Right atrium auricular region (tissue), 2 donors: ENCODE measurements at places on chromosomes 1 and 21. TPM values are rescaled to one million over a fixed set of nuclear protein-coding genes. Genes with fewer than 3 reads are reported as not detected.

CFAP45 gene
- total RNA-seq = 1.3 TPM

LEMD1 gene
- not detected for total RNA-seq

SELP gene
- 16.7 TPM for total RNA-seq

DNA sequence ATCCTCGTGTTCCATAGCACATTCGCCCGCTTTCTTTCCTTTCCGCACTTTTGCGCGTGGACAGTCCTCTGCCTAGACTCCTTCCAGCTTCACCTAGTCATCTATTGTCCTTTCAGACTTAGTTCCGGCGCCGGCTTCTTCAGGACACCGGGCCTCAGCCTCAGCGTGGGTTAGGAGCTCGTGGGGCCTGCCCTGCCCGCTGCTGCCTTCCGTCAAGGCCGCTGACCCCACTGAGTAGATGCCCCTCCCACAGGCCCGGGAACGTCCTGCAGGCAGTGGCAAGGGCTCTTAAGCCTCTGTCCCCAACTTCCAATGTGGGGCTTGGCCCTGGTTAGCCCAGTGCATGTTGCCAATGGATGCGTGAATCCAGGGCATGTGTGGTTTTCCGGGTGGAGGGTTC is 11.4 kb downstream of the DMRTB1 start:
- H3K27me3 ChIP-seq = no peaks in the 10 kb centered on the region
- no peak overlapping the region for H3K4me3 ChIP-seq
- no peaks in the 10 kb centered on the region for H3K4me1 ChIP-seq
- DNase-seq = no peak

DNA sequence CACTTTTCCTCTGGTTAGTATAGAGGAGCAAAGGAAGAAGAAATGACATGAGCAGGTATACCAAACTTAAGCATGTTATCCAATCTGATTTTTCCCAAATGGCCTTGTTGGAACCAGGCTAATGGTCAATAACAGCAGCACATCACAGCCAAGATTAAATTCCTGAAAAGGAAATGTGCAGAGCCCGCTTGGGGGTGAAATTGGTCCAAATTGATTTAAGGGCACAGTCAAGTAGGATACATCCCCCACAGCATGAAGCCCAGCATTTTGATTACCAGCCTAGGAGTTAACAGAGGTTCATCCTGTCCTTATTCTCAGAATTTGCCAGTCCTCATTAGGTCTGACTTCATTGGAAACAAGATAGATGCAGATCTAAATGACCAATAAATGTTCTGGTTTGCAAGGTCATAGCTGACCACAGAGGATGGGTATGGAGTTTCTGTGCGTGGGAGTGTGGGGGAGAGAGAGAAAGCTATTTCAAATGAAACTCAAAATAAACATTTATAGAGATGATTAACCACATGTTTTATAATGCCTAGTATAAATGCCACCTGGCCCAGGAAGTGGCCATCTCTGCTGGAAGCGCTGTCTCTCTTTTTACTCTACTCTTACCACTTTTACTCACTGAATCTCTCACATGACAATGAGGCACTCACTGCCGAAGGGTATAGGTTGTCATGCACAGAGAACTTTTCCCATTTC is 38.7 kb downstream of the RGS5 start:
- no peaks in the 10 kb centered on the region for H3K4me1 ChIP-seq
- no peaks in the 10 kb centered on the region for H3K27me3 ChIP-seq
- no peak overlapping the region for H3K4me3 ChIP-seq
- H3K27ac ChIP-seq = no peak overlapping the region

- no peaks in the 10 kb centered on the region for H3K4me1 ChIP-seq
- no peaks in the 10 kb centered on the region for H3K27me3 ChIP-seq
- no peak overlapping the region for H3K27ac ChIP-seq
- H3K4me3 ChIP-seq = no peak overlapping the region
- DNase-seq = no peak
- peaks cover 6% of the 10 kb centered on the region for H3K36me3 ChIP-seq
Measured at GRCh38 chr1:32636914-32637645, 13.3 kb downstream of the ZBTB8OS start.

DNA sequence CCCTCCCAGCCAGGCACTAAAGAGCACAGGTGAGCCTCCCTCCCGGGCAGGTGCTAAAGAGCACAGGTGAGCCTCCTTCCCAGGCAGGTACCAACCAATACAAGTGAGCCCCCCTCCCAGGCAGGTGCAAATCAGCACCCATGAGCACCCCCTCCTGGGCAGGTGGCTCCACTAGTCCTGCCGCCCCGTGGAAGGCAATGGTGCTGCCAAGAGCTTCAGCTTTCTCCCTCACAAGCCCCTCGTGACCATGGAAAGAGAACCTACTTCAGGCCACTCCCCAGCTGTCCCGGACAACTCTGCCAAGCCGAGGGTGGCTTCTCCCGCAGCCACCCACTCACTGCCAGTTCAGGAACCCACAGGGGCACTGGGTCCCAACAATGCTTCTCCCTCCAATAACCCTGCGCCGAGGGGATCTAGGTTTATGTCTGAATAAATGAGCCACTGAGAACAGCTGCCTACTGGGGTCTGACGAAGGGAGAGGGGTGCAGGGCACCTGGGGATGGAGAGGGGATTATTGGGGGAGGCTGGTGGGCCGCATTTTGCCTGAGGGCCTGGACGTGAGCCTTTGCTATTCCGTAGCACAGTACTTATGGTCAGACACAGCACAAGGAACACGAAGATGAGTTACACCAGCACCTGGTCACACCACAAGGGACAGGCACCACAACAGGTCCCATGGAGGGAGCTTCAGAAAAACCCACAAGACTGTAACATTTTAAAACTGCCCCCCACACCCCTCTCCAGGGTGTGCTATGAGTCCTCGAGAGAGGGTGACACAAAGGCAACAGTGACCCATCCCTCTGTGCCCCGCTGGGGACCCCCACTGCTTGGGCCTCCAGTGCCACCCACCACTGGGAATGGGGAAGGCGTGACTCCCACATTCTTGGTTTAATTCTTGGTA is 46.3 kb downstream of the PRDM15 start:
- H3K27ac ChIP-seq = no peak overlapping the region
- no peaks in the 10 kb centered on the region for H3K27me3 ChIP-seq
- H3K4me3 ChIP-seq = no peak overlapping the region
- peaks cover 23% of the 10 kb centered on the region for H3K36me3 ChIP-seq

- no peaks in the 10 kb centered on the region for H3K27me3 ChIP-seq
- no peak overlapping the region for H3K4me3 ChIP-seq
- H3K36me3 ChIP-seq = no peaks in the 10 kb centered on the region
- no peak for DNase-seq
Measured at GRCh38 chr1:227926216-227926791, 21.4 kb downstream of the WNT9A start.

- H3K27ac ChIP-seq = no peak overlapping the region
- no peaks in the 10 kb centered on the region for H3K4me1 ChIP-seq
- no peaks in the 10 kb centered on the region for H3K27me3 ChIP-seq
- DNase-seq = no peak
- no peak overlapping the region for H3K4me3 ChIP-seq
Measured at GRCh38 chr1:19345391-19345790, 33.3 kb downstream of the SLC66A1 start.

- no peaks in the 10 kb centered on the region for H3K36me3 ChIP-seq
- no peak overlapping the region for H3K27ac ChIP-seq
- H3K27me3 ChIP-seq = no peaks in the 10 kb centered on the region
- DNase-seq = no peak
- no peak overlapping the region for H3K4me3 ChIP-seq
Measured at GRCh38 chr1:17097147-17097546, 22.1 kb downstream of the PADI2 start.

GRCh38 chr1:3914911-3915310 is 14.8 kb upstream of the C1orf174 start:
- peaks cover 2% of the 10 kb centered on the region for H3K27me3 ChIP-seq
- no peak overlapping the region for H3K4me3 ChIP-seq
- H3K27ac ChIP-seq = no peak overlapping the region
- no peaks in the 10 kb centered on the region for H3K36me3 ChIP-seq

DNA sequence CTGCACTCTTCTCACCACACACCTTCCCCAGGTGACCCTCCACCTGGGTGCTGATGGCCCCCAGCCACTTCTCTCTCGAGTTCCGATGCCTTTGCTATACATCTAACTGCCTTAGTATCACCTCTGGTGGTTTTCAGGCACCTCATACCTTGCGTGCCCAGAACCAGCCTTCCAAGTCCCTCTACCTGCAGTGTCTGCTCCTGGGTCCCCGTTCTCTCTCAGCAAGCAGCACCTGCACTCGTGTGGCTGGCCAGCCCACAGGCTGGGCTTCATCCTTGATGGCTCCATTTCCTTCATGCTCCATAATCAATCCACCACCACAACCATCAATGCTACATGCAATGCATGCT is 49.2 kb upstream of the EDN2 start:
- no peak for DNase-seq
- H3K27ac ChIP-seq = no peak overlapping the region
- H3K27me3 ChIP-seq = no peaks in the 10 kb centered on the region
- no peaks in the 10 kb centered on the region for H3K4me1 ChIP-seq
- no peak overlapping the region for H3K4me3 ChIP-seq

- no peak overlapping the region for H3K4me3 ChIP-seq
- H3K27ac ChIP-seq = no peak overlapping the region
- no peak for DNase-seq
- no peaks in the 10 kb centered on the region for H3K27me3 ChIP-seq
Measured at GRCh38 chr21:41160036-41160435, 7.9 kb upstream of the BACE2 start.

GRCh38 chr1:173002891-173003838 is 47.6 kb downstream of the TNFSF18 start:
- H3K27me3 ChIP-seq = no peaks in the 10 kb centered on the region
- no peaks in the 10 kb centered on the region for H3K4me1 ChIP-seq
- H3K36me3 ChIP-seq = no peaks in the 10 kb centered on the region
- no peak for DNase-seq
- H3K4me3 ChIP-seq = no peak overlapping the region
- no peak overlapping the region for H3K27ac ChIP-seq

DNA sequence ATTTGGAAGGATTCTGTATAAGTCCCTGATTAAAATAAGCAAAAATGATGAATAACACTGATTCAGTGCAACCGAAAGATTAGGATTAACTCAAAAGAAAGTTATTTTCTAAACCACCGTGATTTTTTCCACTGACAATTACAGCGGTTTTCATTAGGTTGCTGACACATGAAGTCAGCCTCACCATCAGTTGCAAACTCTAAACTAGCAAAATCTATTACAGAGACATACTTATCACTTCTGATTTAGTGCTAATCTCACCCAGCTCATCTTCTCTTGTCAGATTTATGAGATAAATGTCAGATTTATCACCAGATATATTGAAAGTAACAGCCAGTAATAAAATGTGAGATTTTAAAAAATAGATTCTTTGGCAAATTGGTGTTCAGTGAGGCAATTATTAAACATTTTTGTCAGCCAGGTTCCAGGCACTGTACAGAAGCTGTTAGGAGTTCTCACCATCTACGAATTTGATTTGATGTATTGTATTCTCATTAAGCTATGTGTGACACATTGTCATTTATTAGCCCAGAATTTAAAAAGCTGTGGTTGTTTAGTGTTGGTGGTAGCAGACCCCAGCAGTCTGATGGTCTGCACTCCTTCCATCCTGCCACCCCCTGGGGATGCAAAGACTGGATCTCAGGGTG is 37.3 kb upstream of the LGALS8 start:
- no peaks in the 10 kb centered on the region for H3K4me1 ChIP-seq
- H3K36me3 ChIP-seq = no peaks in the 10 kb centered on the region
- no peak for DNase-seq
- no peak overlapping the region for H3K4me3 ChIP-seq

GRCh38 chr1:11761988-11762406 is at the start of gene C1orf167:
Gene C1orf167 (plus strand): TSS chr1:11762193. CDS start chr1:11764401, 2,208 bp downstream.
- no peaks in the 10 kb centered on the region for H3K27me3 ChIP-seq
- no peak within 1 kb of the TSS for H3K4me3 ChIP-seq
- no peaks in the 10 kb centered on the region for H3K4me1 ChIP-seq
- no peak within 1 kb of the TSS for H3K27ac ChIP-seq

DNA sequence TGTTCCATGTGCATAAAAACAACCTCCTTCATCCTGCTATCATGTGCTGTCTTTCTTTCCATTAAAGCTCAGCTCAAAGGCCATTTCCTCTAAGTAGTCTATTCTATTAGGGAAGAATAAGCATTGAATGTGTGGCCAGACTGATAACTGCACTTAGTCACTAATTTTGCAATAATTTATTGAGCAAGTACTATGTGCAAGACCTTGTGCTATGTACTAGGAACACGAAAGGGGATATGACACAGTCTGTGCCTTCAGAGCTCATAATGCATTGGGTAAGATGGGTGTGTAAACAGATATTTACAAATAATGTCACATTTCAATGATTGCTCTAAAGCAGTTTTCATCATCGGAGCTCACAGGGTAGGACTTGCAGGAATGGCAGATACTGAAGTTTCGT is 54.2 kb downstream of the NMNAT2 start:
- no peaks in the 10 kb centered on the region for H3K36me3 ChIP-seq
- H3K27me3 ChIP-seq = no peaks in the 10 kb centered on the region
- no peaks in the 10 kb centered on the region for H3K4me1 ChIP-seq
- no peak overlapping the region for H3K27ac ChIP-seq

DNA sequence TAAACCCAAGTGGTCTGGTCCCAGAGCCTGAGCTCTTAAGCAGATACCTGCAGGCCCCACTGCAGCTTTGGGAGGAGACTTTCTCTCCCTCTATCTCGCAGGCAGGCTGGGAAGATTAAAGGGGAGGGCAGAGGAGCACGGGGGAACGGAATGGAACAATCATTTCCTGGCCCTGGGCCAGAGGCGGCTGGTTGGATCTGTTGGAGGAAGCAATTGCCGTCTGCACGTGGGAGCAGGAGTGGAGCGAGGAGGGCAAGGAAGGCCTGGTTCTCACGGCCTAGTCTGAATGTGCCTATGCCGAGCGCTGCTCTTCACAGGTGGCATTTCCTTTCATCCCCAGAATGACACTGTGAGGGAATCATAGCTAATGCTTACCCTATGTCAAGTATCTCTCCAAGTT is 23.7 kb downstream of the NKAIN1 start:
- H3K27ac ChIP-seq = no peak overlapping the region
- H3K27me3 ChIP-seq = no peaks in the 10 kb centered on the region
- no peak for DNase-seq
- no peak overlapping the region for H3K4me3 ChIP-seq

GRCh38 chr1:192512426-192513162 is 63.0 kb upstream of the RGS1 start:
- no peak overlapping the region for H3K27ac ChIP-seq
- no peaks in the 10 kb centered on the region for H3K4me1 ChIP-seq
- H3K36me3 ChIP-seq = no peaks in the 10 kb centered on the region
- H3K4me3 ChIP-seq = no peak overlapping the region

DNA sequence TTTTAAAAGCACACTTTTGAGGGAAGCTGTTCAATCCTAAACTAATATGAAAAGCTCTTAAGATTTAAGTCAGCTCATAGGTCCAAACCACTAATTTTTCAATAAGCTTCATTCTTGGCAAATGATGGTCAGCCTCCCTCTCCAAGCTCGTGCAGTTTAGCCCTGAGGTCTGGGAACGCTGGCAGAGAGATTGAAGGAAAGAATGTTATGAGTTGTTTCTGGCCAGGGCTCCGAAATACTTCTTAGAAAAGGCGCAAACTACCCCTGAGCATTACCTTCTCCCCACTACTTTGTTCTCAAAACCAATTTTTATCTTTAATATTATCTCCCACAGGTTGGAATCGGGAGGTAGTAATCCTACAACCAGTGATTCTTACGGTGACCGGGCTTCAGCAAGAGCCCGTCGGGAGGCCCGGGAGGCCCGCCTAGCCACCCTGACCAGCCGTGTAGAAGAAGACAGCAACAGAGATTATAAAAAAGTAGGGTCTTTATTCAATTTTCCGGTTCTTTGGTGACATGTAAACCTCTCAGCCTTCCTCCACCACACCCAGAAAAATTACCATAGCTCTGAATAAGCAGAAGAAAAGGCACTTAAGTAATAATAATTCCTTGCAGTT is 147.7 kb downstream of the SYT2 start:
- H3K36me3 ChIP-seq = peaks cover 43% of the 10 kb centered on the region
- peak overlapping the region; percentile 53 for H3K27ac ChIP-seq
- peaks cover 86% of the 10 kb centered on the region for H3K4me1 ChIP-seq
- no peak overlapping the region for H3K4me3 ChIP-seq
- DNase-seq = no peak
